ENCODE measurements at places on chromosomes 3 and 15.

GRCh38 chr3:9422712-9423424, 25.5 kb downstream of the SETD5 start:
- DNase-seq = no peak

GRCh38 chr15:66023311-66023972, 154.2 kb downstream of the RAB11A start:
- DNase-seq = no peak

GRCh38 chr3:99087277-99087676, 185.8 kb upstream of the DCBLD2 start:
- no peak for DNase-seq

- no peak for DNase-seq
These were observed 50.6 kb upstream of the ULK4 start for GRCh38 chr3:42012383-42012934.

GRCh38 chr3:61136191-61136590, 115.1 kb downstream of the FHIT start:
- DNase-seq = no peak

DNA sequence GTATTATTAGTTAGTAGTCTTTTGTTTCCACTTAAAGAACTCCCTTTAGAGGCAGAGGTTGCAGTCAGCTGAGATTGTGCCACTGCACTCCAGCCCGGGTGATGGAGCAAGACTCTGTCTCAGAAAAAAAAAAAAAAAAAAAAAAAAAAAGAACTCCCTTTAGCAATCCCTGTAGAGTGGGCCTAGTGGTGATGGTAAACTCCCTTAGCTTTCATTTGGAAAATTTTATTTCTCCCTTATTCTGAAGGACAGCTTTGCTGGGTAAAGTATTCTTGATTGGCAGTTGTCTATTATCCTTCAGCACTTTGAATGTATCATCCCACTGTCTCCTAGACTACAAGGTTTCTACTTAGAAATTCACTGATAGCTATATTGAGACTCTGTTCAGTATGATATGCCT, 46.0 kb downstream of the RPL39L start:
- DNase-seq = no peak

GRCh38 chr3:426072-426471, 229.5 kb downstream of the CHL1 start:
- DNase-seq = no peak

- DNase-seq = no peak
These were observed 133.8 kb upstream of the MCTP2 start for GRCh38 chr15:94097552-94097951.

- no peak for DNase-seq
These were observed 158.7 kb upstream of the SLCO3A1 start for GRCh38 chr15:91694831-91695210.

DNA sequence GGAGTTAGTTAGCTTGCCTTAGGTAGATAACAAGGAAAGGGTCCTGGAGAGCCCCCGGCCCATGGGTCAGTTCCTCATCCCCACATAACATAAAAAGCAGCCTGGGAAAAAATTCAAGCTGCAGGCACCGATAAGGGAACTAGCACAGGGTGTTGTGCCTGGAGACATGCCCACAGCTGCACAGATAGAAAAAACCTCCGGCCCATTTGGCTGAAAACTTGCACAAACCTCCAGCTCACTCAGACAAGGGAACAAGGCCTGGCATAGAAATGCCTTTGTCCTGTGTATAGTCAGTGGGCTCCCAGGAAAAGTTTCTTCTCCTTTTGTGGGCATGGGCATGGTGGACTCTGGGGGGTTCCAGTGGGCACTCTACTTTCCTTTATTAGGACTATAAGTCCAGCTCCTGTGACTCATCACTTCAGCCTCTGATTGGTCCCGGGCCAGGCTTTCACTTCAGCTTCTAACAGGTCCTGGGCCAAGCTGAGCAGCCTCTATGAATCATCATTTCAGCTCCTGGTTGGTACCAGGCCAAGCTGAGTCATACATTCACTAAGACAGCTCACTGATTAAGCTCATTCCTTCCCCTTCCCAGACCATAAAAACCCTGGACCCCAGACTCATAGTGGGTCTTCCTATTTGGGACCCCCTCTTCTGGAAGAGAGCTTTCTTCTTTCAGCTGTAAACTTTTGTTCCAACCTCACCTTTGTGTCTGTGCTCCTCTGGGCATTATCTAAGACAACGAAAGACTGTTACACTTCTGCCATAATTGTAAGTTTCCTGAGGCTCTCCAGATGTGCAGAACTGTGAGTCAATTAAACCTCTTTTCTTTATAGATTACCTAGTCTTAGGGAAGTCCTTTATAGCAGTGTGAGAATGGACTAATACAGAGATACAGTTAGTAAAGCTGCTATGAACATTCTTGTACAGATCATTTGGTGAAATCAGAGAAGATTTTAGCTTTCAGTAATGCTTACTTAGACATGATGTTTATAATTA, 348.0 kb upstream of the DPPA4 start:
- DNase-seq = no peak

- DNase-seq = peak; percentile 99
These were observed 32.8 kb downstream of the RPN1 start for GRCh38 chr3:128617557-128618397.

- no peak for DNase-seq
These were observed 75.9 kb upstream of the SPRED1 start for GRCh38 chr15:38176691-38177090.

GRCh38 chr3:182246870-182247269, 535.1 kb downstream of the SOX2 start:
- DNase-seq = no peak

DNA sequence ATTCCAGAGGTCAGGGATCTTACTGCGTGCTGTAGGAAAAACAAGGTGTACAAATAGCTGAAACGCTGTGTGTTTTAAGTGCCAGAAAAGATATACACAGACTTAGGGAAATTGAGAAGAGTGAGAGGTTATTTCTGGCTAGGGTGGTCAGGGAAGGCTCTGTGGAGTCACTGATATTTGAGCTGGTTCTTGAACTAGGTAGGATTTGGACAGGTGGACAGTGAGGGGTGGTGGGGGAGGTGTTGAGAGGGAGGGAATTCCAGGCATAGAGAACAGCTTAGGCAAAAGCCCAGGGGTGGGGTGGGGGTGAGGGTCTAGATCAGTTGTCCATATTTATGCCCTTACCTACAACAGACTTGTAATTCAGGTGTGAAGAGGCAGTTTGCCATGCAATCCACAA, 7.0 kb downstream of the SEMA6D start:
- no peak for DNase-seq

DNA sequence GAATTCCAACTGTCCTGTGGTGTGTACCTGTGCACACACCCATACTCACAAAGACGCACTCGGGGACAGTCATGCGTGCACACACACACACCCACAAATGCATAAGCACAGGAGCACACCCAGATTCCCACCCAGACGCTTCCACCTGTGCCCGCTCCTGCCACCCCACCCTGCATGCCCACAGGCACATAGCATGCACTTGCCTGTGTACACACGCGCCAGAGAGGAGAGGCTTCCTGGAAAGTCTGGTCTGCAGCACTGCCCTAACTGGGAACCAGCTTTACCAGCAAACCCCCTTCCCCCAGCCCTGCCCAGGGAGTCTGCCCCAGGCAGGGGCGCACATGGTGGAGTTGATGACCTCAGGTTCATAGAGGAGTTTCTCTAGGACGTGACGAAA, 246.2 kb downstream of the UACA start:
- no peak for DNase-seq

- DNase-seq = no peak
These were observed 26.8 kb upstream of the OCA2 start for GRCh38 chr15:28125673-28126651.

DNA sequence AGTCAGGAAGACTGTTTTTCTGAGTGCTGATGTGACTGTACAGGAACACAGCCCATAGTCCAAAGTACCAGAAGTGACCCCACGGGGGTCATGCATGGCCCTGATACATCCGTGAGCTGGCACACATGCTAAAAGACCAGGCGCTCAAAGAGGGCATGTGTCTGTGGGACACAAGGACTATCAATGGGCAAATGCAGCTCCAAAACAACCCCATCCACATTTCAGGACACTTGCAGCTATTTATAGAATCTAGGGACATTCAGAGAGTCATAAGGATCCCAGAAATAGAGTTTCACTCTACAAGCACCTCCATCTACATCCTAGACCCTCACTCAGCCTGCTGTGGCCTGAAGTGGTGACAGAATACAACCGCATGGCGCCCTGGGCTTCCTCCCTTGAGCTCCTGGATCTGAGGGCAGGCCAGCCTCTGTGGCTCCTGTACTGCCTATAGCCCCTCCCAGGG, 17.0 kb downstream of the SLC25A20 start:
- DNase-seq = no peak
